Progenitor cell of endocrine pancreas (in vitro differentiated cells): ENCODE measurements at places on chromosomes 3 and 15.

- no peak for DNase-seq
Observed at GRCh38 chr3:194962056-194962455, 276.4 kb downstream of the FAM43A start.

DNA sequence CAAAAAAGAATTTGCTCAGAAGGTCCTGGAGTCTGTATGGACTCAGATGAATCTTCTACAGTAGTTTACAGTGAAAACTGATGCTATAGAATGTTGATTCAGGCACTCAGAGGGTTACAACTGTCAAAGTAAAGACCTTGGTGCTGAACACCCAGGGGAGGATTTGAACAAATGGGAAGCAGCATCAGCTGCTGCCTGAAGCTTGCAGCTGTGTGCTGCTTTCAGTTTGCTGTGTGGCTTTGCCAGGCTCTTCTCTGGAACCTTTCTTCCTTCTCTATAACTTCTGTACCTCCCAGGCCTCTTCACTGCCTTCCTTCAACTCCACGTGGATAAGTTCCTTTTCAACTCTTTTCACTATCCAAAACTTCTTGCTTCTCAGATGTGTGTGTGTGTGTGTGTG, 214.2 kb downstream of the GRM7 start:
- no peak for DNase-seq

GRCh38 chr3:60308808-60309207, 942.4 kb downstream of the FHIT start:
- DNase-seq, result no peak

GRCh38 chr3:102301155-102301880, 133.5 kb upstream of the ZPLD1 start:
- DNase-seq, result no peak
